ENCODE measurements at places on chromosomes 2 and 18. TPM values are rescaled to one million over a fixed set of nuclear protein-coding genes. Genes with fewer than 3 reads are reported as not detected.

DLGAP1 gene
- total RNA-seq: 0.17 TPM

SLC1A4 gene
- 41.6 TPM for total RNA-seq

DNA sequence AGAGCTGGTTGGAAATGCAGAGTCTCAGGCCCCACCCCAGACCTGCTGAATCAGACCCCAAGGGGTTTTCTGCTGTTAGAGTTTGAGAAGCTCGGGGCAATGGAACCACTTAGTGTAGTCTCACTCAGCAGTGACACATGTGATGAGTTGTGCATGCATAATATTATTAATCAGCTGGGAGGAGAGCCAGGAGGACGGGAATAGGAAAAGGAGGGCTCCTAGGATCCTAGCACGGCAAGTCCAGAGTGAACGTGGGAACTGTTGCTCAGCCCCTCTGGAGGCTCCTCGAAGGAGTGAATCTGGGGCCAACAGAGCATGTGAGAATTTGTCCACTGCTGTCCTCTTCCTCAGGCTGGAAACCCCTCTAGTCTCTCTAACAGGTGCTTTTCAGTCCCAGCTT, 87.1 kb downstream of the HS1BP3 start:
- DNase-seq: no peak

MYL12B gene
- total RNA-seq: 276 TPM

DNA sequence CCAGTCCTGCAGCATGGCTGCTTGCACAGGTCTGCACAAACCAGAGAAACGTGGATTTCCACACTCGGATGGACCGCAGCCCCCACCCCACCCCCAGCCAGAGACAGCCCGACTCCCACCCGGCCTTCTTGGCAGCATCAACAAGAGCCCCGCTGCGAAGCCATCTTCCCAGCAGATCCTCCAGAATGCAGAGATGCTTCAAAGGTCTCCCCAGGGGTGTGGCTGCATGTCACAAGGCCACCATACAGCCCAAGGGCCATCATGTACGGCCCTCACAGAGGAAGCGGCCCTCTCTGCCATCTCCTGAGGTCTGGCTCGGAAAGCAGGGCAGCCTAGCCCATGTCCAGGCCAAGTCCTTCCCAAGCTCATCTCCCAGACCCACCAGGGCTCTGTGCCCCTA, 11.5 kb downstream of the DNMT3A start:
- no peak for DNase-seq

DNA sequence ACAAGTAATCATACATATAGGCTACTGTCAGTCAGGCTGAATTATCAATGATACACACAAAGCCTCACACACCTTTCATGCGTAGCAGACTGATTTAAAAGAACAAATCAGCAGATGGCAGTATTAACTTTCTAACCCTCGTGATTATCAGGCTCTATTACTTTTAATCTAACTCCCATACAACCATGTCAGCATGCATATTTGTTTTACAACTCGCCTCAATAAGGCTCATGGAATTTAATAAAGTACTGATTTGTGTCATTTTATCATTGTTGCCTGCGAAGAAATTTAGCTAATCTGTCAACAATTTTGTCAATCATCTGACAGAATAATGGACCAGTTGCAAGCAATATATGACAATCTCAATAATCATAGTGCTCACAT, 82.8 kb downstream of the SLC25A12 start:
- DNase-seq: no peak

DNA sequence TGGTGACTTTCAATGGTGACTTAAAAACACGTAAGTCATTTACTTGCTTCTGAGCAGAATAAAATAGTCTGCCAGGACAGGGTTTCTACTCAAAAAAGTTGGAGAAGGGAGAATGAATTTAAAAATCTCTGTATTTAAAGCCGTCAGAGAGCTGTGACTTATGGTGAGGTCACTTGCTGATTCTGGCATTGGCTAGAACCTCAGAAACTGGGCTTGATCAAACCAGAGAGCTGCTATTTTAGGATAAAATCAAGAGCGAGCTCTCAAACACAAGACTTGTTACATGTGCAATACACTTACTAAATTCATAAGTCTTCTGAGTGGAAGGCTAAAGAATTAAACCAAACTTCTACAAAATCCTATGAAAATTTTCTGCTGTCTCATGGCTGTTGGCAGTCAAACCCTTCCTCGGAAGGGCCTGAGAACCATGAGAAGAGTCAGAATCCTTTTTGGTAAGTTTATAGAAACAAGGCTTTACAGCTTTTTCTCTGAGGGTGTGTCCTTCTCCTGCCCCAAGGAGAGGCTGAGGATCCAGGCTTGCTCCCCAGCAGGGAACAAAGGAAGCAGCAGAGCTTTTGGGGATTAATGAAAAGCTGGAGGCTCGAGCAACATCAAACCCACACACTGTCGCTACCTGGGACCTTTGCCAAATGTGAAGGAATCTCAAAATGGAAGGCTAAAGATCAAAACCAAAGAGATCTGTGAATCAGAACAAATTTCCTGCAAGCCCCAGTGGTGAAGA, 816.4 kb downstream of the SOCS6 start:
- DNase-seq: no peak

DNA sequence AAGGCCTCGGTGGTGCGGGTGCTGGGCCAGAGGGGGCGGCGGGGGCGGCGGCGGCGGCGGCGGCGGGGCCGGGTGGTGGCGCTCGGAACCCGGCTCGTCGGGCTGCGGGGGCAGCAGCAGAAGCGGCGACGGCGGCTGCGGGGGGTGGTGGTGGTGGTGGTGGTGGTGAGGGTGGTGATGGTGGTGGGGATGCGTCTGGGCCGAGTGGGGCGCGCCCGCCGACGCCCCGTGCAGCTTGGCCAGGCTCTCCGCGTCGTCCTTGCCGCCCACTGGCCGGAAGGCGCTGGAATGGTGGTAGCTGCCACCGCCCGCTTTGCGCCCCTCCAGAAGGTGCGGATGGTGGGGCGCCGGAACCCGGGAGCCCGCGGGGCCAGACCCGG, 4.4 kb downstream of the SKOR2 start:
- no peak for DNase-seq

GRCh38 chr18:62539284-62540165, 16.7 kb downstream of the ZCCHC2 start:
- DNase-seq: no peak

FOXD4L1 gene
- 0.12 TPM for total RNA-seq

DNA sequence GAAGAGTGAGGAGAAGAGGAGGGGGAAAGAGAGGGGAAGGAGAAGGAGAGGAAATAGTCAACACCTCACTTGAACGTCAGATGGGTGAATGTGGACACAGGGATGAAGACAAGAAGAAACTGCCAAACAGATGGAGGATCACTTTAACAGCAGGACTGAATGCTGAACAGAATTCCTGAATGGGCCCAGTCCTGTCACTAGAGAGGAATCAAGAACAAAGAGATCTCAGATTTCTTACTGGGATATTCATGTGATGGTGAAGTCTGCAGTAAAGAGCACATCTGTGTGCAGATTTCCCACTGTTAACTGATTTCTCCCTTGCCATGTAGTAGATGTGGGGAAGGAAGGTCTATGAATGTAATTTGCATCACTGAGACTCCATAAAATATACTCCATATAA, 135.4 kb downstream of the L3MBTL4 start:
- no peak for DNase-seq

DIS3L2 gene
- total RNA-seq: 38.3 TPM

DNA sequence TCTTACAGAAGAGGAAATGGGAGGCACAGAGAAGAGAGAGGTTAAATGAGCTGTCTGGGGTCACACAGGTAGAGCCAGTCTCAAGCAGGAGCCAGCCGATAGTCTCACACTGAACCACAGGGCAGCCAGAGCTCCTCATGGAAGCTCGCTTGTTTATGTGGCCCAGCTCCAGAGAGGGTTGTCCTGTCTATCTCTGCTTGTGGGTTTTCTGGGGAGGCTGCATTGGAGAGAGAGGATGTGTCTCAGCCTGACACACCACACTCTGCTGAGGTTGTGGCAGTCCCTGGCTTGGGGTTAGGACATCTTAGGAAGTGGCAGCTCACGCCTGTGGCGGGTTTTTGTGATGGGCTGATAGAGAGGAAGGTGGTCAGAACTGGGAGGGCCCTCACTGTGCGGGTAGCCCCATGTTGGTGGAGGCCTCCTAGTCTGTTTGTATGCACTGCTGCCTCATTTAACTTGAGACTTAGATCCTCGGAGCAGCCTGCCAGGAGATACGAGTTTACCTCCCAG, 52.3 kb downstream of the TCF7L1 start:
- no peak for DNase-seq

DNA sequence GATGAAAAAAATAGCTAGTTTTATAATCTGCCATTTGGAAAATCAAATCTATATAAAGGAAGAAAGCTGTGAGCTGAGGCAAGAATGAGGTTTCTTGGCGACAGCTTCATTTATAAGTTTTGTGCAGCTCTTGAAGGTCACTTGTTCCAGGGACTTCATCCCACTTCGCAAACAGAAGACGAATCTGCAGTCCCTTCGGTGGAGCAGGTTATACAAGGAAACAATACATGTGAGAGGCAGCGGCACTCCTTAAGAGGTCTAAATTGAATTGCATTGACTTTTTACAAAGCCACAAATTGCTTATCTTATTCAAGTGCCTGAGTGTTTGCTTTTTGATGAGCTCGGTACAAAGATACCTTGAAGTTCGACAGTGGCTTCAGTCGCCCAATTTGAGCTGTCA, 72.2 kb downstream of the C1QL2 start:
- no peak for DNase-seq

All from activated T-cell treated with anti-CD3 and anti-CD28 coated beads, Interleukin-2, amount 50 U/mL, for 72 hours (primary cell).